WTC11 (cell line): ENCODE measurements at places on chromosomes 11 and 22.

DNA sequence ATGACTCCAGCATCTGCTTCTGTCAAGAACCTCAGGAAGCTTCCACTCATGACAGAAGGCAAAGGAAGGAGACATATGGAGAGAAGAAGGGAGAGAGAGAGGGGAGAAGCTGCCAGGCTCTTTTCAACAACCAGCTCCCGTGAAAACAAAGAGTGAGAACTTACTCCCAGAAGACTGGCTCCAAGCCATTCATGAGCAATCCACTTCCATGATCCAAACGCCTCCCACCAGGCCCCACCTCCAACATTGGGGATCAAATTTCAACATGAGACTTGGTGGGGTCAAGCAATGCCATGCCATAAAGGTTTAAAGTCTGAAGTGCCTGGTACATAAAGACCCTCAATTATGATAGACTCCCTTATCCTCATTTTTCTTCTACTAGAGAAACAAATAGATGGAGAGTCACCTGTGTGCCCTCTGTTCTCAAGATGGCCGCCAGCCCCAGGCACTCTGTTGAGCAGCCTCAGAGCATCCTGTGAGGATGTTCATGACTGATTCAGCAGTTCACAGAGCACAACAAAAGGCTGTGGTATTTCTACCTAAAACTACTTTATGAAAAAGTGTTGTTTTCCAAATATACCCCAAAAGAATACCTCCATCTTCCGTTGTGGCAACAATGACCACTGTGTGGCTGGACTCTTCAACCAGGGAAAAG is 69.0 kb upstream of the CRTAM start:
- DNase-seq: no peak

- DNase-seq: no peak
Measured at GRCh38 chr22:48885271-48885918, 942.3 kb downstream of the BRD1 start.

DNA sequence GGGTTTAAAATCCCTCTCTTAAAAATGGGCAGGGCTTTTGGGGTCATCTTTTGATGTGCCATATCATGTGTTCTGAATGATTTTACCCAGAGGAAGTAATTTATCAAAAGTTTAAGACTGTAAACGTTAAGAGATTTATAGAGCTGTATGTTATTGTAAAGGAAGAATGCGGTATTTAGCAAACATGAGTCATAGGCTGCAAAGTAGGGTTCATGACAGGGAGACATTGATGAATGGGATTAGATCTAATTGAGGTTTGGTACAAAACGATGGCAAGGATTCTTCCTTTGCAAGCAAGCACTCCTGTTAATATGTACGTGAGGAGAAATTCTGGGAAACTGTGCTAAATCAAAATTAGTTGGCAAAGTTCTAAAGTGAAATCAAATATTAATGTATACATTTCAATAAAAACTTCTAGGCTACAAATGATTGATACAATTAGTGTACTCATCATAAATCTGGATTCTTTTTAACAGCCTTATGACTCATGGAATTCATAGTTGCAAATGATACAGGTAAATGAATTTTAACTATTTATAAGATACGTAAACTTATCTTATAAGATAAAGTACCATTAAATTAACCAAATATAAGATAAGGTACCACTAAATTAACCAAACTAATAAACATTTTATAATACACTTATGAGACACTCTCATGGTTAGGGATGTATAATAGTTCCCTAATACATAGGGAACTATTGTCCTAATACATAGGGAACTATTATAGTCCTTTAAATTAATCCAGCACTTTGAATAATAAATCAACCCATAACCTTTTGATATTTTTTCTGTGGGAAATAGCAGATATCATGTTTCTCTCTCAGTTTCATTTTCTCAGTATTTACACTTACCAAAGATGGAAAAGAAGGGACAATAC is 58.4 kb downstream of the KIF18A start:
- no peak for DNase-seq

- DNase-seq: no peak
Measured at GRCh38 chr11:68036717-68037239, 2.0 kb upstream of the TCIRG1 start.

- peak; percentile 78 for DNase-seq
Measured at GRCh38 chr11:131465746-131466145, 95.3 kb downstream of the NTM start.

GRCh38 chr22:22506736-22507135 is 1.8 kb downstream of the ZNF280B start:
- no peak for DNase-seq

- no peak for DNase-seq
Measured at GRCh38 chr11:115191761-115192160, 312.5 kb downstream of the CADM1 start.

DNA sequence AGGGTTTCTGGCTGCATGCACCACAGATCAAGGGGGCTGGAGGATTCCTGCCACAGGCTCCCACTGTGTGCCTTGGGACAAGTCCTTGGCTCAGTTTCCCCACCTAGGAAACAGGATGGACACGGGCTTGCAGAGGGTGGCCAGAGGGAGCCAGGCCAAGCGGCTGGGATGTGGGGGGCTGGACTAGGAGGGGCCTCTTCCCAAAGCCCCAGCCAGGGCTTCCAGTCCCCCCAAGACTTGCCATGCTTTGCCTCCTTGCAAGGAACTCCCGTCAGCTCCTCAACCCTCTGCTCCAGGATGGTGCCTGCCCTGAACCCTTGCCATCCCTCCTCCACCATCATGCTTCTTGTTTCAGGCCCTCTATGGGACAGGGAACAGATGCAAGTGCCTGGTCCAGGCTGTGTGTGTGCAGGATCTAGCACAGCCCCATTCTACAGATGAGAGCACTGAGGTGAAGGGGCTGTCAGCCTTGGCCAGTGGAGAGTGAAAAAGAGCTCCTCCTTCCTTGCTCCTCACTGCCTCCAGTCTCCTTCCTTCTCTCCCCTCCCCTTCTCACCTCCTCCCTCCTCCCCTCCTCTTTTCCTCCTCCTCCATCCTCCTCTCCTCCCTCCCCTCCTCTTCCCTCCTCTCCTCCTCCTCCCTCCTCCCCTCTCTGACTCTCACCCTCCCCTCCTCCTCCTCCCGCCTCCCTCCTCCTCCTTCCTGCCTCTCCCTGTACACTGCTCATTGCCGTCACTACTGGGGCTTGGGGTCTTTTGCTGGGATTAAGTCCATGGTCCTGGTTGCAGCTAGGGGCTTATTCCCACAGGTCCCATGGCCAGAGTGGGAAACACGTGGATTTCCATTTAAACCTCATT is 13.3 kb upstream of the FGF19 start:
- no peak for DNase-seq

DNA sequence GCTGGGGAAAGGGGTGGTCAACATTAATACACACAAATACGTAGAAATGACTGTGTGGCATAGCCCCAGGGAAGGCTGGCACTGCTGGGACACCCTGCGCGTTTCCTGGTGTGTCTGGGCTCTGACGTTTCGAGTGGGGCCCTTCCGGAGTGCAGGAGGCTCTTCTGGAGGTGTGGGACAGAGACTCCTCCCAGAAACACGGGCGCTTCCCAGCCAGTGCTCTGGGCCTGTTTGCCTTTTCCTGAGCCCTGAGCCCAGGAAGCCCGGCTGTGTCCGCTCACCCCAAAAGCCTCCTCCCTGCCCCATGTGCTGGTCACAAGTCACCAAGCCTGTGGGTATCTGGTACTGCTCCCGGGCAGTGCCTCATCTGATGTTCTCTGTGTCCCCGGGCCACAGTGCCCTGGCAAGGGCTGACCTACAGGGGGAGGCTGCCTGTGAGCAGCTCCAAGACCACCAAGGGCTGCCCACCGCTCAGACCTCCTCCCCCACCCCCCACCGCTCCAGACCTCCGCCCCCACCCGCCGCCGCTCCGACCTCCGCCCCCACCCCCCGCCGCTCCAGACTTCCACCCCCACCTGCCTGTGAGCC is 1133.3 kb downstream of the BRD1 start:
- DNase-seq: no peak

- no peak for DNase-seq
Measured at GRCh38 chr11:94181943-94182342, 53.3 kb downstream of the PANX1 start.

DNA sequence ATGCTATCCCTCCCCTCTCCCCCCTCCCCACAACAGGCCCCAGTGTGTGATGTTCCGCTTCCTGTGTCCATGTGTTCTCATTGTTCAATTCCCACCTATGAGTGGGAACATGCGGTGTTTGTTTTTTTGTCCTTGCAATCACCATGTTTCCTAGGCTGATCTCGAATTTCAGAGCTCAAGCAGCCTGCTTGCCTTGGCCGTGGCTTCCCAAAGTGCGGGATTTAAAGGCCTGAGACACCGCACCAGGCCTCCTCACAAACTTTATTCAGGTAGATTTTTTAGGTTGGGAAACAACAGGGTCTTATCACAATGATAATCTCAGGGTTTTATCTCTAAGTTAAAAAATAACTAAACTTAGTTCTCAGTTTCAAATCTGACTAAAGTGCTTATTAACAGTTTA is 125.4 kb downstream of the LUZP2 start:
- DNase-seq: no peak

DNA sequence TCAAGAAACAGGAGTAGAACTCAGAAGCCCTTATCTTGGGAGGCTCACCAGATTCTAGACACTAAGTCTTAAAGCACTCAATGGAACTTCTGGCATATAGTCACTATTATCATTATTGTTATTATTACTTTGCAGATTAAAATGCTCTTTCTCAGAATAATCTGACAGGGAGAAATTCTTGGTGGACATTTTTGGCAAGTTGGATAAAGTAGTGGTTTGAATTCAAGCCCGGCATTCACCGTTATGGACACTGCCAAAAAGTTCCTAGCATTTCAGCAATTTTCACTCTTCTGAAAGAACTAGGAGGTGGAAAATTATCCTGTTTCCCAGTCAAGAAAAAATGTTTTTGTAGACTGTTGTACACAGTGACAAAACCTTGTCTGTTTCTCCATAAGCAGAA is 179.6 kb upstream of the ISX start:
- DNase-seq: no peak

GRCh38 chr22:27655582-27656185 is 145.9 kb downstream of the MN1 start:
- DNase-seq: no peak

GRCh38 chr11:131760091-131761061 is 390.0 kb downstream of the NTM start:
- DNase-seq: peak; percentile 64

GRCh38 chr11:35859301-35859700 is 84.6 kb upstream of the LDLRAD3 start:
- DNase-seq: no peak

GRCh38 chr11:115926601-115927000 is 422.4 kb upstream of the CADM1 start:
- no peak for DNase-seq

- DNase-seq: no peak
Measured at GRCh38 chr22:39560127-39560526, 10.4 kb upstream of the CACNA1I start.

- DNase-seq: no peak
Measured at GRCh38 chr11:126808836-126809235, 191.7 kb downstream of the KIRREL3 start.

DNA sequence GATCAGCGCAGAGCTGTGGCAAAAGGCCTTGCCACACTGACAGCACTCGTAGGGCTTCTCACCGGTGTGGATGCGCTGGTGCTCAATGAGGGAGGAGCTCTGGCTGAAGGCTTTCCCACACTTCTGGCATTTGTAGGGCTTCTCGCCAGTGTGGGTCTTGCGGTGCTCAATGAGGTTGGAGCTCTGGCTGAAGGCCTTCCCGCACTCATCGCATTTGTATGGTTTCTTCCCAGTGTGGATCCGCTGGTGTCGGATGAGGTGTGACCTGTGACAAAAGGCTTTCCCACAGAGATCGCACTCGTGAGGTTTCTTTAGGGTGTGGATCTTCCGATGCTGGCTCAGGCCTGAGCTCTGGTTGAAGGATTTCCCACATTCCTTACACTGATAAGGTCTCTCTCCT is 6.9 kb downstream of the ZNF70 start:
- DNase-seq: no peak

- peak; percentile 62 for DNase-seq
Measured at GRCh38 chr11:33687733-33688479, 12.7 kb downstream of the C11orf91 start.

DNA sequence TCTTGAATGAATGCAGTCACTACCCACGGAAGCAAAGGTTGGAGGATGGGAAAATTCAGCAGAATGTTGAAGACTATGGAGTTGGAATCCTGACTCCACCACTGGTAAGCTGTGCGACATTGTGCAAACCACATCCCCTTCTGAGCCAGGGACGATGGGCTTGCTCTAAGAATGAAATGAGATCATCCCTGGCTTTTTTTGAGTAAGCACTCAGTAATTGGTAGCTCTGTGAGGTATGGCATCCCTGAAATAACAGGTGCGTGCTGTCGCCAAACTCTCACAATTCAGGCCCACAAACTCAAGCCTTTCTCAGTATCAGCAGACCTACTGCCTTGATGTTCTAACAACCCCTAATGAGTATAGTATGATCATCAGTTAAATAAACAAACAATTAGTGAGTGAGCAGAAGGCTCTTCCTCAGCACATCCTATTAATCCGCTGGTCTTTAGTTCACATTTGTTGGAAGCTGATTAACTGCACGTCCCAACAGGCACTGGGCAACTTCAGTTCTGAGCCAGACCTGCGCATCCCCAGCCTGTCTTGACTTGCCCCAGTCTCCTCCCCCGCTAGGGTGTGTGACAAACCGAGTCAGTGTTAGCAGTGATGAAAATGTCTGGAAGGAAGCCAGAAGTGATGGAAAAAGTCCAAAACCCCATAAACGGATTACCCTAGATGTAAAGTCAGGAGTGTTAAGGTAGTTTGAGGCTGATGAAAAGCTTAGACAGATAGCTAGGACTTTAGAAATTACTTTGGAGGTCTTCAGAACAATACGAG is 235.5 kb downstream of the GRIK4 start:
- no peak for DNase-seq

DNA sequence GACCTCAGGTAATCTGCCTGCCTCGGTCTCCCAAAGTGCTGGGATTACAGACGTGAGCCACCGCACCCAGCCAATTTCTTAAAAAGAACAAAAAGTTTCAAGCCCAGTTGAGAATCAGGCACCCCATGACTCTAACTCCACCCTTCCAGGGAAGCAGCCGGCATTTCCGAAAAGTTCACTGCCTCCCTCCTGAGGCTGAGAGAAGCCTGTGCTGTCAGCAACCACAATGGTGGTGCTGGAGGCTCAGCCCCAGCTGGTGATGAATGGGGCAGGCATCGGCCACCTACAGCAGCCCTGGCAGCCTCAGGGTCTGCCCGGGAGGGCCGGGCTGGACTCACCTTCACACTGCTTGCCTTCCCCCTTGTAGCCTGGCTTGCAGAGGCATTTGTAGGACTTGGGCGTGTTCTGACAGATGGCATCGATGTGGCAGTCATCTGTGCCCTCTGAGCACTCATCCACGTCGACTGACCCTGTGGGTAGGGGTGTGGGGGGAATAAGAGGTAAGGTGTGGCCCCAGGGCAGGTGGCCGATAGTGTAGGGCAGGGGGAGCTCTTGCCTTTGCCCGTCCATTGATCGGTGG is 4.3 kb downstream of the SCUBE1 start:
- no peak for DNase-seq

- DNase-seq: peak; percentile 4
Measured at GRCh38 chr11:2205981-2206690, 34.5 kb upstream of the TH start.
